Stimulated activated CD4-positive, alpha-beta T cell treated with anti-CD3 and anti-CD28 coated beads, Interleukin-1b, Interleukin-23, amount 100 ng/mL, for 24 hours (primary cell): ENCODE measurements at places on chromosomes 3 and 15.

GRCh38 chr15:33963831-33964664 is 4.2 kb upstream of the CHRM5 start:
- no peak for DNase-seq

GRCh38 chr3:177810162-177810623 is 612.9 kb upstream of the TBL1XR1 start:
- DNase-seq, result no peak

GRCh38 chr3:173055228-173055933 is 85.7 kb downstream of the SPATA16 start:
- no peak for DNase-seq

DNA sequence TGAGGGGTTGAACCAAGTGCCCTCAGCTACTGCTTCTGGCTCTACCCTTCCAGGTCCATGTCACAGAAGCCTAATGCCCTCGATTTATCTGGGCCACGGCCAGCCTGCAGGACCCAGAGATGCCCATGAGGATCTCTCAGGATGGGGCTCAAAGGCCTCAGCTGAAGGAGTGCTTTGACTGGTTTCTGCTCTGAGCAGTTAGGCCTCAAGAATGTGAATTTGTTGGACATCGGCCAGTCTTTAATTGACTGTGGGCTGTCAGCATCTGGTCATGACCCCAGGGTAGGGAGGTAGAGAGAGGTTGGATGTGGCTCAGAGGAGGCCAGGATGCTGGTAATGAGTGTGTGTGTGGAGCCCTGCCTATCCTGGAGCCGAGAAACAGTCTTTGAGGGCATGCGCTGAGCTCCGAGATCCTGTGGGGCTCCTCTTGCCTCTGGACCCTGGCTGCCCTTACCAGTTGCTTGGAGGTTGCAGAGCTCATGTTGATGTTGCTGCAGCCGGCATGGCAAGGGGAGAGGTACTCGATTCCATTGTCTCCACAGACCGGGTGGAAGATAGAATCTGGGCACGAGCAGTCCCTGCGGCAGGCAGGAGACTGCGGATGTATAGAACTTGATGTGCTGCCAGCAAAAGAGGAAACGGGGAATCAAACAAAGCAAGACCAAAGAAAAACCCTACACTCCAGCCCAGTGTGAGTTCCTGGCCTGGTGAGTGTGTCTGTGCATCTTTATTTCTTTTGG is 49.1 kb upstream of the RAB6B start:
- DNase-seq, result no peak

DNA sequence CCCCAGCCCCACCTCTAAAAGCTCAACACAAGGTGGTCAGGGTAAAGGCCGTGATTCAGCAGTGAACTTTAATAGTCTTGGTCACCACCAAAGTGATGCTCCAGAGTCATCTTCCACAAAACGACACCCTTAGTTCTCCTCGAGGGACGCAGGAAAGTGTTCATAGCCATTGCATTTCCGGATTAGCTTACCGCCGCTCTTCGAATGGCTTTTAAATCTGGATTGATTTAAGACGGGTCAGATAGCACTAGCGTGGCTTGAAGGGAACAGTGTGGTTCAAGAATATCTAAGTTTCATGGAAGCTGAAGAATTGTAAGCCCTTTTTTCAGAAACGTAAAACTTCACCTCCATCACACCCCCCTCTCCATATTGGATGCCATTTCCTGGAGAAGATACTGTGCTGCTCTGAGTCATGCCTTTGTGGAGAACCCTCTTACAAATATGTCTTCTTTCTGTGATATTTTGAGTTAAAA is 829 bp downstream of the RNF7 start:
- DNase-seq, result peak; percentile 5

GRCh38 chr3:129161860-129162271 is 1.0 kb upstream of the ISY1 start:
- DNase-seq, result no peak

DNA sequence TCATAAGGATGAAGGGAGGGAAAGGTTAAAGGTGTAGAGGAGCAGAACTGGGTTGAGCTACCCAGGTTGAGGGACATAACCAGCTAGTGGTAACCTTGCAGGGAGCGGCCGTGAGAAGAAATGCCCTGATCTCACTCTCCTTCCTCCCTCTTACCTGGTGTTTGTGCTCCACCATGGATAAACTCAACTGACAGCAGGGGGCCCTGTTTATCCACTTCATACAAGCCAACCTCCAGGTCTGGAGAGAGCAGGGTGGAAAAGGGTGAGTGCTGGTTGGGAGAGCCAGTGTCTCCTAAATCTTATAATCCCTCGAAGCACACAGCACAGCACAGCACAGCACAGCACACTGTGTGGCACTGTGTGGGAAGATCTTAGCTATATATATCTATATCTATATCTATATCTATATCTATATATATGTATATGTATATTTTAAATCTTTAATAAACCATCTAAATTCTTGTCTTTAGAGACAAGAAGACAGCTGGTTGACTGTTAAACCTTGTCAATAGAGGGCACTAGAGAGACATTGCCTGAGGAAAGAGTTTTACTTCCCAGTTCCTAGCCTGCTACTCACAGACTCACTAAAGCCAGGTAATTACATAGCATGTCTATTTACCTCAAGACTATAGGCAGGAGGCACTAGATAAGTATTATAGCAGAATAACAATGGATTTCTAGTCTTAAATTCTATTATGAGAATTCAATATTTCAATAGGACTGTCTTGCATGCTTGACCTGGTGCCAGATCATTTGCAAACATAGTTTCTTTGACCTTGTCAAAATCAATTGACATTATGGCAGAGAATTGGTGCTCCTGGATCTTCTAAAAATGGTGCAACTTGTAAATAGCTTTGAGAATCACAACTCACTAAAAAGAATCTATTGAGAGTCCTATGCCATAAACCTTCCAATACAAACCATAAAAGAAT is 21.7 kb upstream of the FMN1 start:
- DNase-seq, result no peak

- DNase-seq, result no peak
Observed at GRCh38 chr3:123986427-123986826, 5.5 kb downstream of the ROPN1 start.

DNA sequence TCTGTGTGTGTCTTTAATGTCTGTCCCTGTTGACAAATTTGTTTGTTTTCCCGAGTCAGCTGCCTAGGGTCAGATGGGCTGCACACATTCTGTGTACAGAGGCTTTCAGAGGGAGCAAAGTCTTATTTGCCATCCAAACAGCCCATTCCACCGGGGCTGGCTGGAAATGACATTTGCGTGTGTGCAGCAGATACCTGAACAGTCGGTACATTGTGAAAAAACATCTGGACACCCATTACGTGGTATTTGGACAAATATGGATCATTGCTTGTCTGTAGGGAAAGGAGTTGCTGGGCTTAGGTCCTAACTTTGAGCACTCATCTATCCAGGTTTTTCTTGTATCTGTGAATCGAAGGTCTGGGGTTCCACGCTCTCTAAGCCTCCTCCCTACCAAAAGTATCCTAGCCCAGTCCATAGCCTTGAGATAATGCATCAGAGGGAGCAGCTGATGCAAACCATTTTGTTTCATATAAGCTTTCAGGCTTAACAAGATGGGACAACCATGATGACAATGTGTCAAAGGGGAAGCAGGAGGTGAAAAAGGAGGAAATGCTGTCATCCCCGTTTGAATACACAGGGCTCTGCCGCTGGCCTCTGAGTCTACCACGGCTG is 22.2 kb upstream of the CMTM8 start:
- no peak for DNase-seq

DNA sequence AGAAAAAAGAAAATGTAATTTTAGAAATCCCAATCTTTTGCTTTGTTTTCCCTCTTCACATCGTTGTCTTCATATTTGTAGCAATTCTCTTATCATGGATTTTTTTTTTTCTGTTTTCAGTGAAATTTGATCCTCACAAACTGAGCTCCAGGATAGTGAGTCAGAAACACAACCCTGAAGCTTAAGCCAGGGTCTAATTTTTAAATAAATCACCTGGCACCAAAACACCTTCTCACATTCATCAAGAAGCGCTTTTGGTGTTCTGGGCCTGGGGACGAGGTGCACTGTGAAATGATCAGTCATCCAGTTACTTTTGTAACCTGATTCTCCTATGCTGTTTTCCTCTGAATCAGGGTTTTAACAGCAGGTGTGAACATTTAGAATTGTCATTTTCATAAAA is 87.7 kb downstream of the REC114 start:
- DNase-seq, result no peak

- DNase-seq, result no peak
Observed at GRCh38 chr15:42048821-42049200, 28.0 kb upstream of the PLA2G4E start.

GRCh38 chr3:87367736-87368135 is 91.4 kb upstream of the POU1F1 start:
- no peak for DNase-seq

- DNase-seq, result no peak
Observed at GRCh38 chr3:190092250-190092649, 28.4 kb downstream of the P3H2 start.

DNA sequence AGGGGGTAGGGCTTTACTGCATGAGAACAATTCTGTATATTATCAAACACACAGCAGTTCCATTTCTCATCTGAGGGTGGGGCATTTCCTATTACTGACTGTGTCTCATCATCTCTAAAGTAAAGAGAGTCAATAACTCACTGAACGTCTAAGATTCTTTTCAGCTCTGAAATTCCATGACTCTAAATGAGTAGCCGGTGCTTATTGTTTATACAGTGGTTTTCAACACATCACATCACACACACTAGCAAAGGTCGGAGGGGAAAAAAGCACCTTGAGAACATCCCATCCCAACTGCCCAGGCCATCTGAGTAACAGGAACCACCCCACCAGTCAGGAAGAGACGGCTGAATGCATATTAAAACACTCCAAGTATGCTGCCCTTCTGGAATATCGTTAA is 196.0 kb downstream of the SUCLG2 start:
- DNase-seq, result no peak

DNA sequence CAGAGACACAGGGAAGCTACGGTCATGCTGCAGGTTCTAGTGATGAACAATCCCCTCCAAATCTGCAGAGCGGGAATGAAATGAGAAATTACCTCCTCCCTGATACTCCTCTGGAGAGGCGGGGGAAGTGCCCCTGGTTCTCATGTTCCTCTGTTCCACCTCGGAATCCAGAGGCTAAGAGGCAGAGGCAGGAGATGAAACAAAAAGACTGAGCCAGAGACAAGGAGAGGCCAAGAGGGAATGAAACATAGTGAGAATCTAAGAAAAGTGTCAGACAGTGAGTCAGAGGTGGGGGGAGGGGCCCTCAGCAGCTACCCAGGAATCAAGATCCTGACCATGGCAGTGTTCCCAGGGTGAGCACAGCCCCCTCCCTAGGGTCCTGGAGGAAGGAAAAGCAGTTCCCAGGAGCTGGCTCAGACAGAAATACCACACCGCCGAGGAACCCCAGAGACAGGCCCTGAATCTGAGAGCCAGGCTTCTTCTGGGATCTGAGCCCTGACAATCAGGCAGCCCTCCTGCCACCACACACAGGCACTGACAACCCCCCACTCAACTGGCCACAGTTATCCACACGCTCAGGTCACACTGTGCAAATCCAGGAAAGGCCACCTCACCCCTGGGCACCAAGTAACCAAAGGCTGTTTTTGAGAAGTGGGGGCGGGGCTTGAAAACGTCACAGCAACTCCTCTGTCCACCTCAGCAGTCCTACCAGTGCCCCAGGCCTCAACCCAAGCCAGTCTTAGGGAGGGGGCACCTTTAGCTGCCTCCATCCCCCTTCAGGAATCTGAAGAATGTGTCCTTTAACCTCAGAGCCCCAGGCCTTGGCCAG is 2.4 kb downstream of the CSRNP1 start:
- DNase-seq, result no peak

DNA sequence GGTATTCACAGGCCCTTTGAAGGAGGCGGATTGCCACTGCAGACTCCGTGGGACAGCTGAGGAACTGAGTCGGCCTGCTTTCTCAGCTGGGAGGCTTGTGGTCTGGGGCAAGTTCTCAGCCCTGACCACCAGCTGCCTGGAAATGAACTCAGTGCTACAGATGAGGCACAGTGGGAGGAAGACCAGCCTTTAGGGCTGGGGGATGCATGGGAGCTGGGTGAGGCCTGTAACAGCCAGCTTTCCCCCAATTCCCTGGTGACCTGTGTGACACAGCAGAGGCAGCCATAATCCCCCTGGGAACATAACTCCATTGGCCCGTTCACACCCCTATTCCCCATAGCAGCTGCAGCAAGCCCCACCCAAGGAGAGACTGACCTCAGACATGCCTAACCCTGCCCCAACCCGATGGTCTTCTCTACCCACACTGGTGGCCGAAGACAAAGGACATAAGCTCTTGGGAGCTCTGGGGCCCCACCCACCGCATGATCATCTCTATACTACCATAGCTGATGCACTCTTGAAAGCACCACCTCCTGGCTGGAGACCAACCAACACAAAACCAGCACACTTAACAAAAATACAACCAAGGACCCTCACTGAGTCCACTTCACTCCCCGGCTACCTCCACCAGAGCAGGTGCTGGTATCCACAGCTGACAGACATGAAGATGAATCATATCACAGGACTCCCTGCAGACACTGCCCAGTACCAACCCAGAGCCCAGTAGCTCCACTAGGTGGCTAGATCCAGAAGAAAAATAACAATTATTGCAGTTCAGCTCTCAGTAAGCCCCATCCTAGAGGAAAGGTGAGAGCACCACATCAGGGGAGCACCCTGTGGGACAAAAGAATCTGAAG is 24.9 kb downstream of the ZMAT3 start:
- no peak for DNase-seq

GRCh38 chr3:66200786-66201185 is 20.0 kb upstream of the SLC25A26 start:
- no peak for DNase-seq

DNA sequence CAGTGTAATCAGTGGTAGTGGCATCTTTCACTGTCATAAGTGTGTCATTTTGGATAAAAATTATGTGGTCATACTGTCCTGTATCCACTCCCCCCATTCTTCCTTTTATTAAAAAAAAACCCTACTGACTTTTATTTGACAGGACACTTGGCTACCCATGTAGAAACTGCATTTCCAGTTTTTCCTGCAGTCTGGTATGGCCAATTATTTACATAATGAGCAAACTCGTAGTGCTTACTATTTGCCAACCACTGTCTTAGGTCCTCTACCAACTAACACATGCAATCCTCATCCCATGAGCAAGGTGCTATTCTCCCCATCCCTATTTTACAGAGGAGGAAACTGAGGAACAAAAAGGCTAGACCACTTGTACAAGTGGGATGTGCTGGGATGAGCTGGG is 129.1 kb downstream of the MECOM start:
- DNase-seq, result no peak

DNA sequence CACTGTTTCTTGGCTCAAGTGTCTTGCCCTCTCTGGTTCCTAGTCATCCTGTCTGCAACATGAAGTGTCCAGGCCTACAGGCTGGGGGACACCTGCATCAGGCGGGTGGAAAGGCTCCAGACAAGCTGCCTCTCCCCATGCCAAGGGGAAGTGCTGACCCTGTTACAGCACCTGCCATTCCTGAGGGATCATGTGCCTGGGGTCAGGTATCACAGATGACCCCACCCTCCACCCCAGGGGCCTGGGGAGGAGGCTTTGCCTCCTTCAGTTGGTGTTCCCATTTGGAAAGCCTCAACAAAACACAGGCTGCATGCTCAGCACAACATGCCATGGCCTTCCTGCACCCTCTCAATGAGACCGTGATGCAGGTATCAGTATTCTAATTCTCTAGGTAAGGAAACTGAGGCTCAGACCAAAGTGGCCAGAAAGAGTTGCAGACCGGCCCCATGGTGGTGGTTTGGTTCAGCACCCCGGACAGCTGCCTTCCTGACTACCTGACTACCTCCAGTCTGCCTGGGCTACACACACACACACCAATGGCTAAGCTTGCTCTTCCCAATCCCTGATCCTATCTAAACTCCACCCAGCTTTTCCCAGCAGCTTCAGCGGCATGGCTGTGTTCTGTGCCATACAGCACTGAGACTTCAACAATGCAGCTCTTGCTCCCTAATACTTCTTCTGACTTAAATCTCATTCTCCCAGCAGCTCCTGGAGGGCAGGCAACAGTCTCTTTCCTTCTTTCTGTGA is 69.7 kb upstream of the LINGO1 start:
- DNase-seq, result no peak
